ENCODE measurements at places on chromosomes 5 and 9.

- no peak for DNase-seq
Measured at GRCh38 chr5:143791848-143792731, 19.9 kb upstream of the HMHB1 start.

DNA sequence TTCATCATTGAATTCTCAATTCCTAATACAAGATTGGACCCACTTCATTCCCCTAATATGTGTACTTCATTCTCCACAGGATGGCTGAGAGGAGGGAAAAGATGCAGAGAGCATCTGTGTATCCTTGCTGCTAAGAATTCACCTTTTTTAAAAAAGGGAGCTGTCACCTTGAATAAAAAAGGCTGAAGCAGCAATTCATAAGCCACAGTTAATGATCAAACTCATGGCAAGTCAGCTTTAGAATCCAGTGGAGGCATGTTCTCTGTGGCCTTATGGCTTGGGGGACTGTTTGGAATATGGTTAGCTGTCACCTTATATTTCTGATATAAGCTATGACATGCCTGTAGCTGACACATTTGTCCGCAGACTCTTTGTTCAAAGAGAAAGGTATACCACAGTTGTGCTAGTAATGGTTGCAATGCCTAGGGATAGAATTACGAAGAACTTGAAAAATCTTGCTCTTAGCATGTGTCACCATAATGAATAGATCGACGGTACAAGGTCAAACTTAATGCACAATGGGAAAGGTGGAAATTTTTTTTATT lies 256.8 kb upstream of the TNC start:
- DNase-seq: no peak

- no peak for DNase-seq
Measured at GRCh38 chr9:138101444-138102234, 224.1 kb downstream of the CACNA1B start.

- DNase-seq: no peak
Measured at GRCh38 chr9:18359335-18359734, 114.6 kb upstream of the ADAMTSL1 start.

GRCh38 chr9:126647585-126648411 lies 34.1 kb downstream of the LMX1B start:
- DNase-seq: no peak

- DNase-seq: no peak
Measured at GRCh38 chr5:125398466-125398865, 652.0 kb upstream of the ZNF608 start.

- DNase-seq: peak; percentile 92
Measured at GRCh38 chr5:133274597-133274935, 222.8 kb downstream of the HSPA4 start.

DNA sequence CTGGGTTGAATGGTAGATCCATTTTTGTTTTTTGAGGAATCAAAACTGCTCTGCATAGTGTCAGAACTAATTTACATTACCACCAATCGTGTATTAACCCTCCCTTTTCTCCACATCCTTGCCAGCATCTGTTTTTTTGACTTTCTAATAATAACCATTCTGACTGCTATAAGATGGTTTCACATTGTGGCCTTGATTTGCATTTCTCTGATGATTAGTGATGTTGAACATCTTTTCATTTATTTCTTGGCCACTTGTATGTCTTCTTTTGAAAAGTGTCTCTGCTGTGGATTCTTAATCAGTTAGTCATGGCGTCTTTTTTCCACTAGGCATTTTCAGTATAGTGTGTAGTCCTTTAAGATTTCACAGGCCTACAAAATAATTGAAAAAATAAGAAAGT lies 2144.3 kb upstream of the C9orf72 start:
- no peak for DNase-seq

DNA sequence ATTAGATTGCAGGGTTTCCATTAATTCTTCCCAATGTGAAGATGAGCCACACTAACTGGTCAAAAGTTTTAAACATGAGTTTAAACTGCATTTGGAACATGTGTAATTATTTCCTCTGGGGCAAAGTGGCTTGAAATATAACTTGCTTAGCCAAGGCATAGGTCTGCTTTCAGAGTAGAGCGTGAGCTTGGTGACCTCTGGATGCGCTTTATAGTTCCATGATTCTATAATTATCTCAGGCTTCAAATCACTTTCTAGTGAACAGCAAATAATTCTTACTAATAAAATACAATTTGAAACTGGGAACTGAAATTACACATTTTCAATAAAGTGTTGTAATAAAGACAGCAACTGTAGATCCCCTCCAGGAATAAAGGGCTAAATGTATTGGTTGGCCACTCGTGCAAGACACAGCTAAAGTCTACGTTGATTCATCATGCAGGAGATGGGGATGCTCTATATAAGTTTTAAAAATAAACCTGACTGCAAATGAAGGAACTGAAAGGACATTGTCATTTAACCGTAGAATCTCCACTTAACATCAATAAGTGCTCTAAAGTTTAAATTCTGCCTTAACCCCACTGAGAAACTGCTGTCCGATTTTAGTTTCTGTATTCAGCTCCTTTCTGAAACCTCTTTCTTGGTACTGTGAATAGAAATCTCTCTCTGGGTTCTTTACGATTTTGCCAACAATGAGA lies 460.0 kb downstream of the PSAT1 start:
- DNase-seq: no peak

GRCh38 chr9:38091310-38092199 lies 22.5 kb upstream of the SHB start:
- peak; percentile 57 for DNase-seq

- DNase-seq: no peak
Measured at GRCh38 chr9:93141771-93142483, 7.9 kb upstream of the NINJ1 start.

GRCh38 chr9:109022873-109023272 lies 9.6 kb upstream of the CTNNAL1 start:
- DNase-seq: no peak

- DNase-seq: no peak
Measured at GRCh38 chr5:177314376-177315342, 3.0 kb upstream of the MXD3 start.

GRCh38 chr5:117776977-117777376 lies 1202.4 kb upstream of the SEMA6A start:
- no peak for DNase-seq

DNA sequence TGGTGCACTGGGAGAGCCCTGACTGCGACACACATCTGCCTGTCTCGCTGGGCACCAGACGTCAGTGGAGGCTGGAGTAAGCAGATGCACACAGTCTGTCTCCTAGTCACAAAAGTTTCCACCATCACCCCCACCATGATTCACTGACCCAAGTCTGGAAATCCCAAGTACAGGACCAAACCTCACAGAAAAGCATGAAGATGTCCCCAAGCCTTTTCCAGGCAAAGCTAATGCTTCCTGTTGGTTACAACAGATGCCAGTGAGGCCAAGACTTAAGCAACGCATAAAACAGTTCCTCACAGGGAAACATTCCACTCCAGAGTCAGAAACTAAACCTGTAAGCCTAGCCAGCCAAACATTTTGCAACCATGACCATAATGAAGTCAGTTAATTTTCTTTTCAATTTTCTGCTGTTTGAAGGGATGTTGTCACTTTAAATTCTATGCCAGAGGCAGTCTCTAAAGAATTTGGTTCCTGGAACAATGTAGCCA lies 259.3 kb upstream of the SLC30A5 start:
- no peak for DNase-seq

DNA sequence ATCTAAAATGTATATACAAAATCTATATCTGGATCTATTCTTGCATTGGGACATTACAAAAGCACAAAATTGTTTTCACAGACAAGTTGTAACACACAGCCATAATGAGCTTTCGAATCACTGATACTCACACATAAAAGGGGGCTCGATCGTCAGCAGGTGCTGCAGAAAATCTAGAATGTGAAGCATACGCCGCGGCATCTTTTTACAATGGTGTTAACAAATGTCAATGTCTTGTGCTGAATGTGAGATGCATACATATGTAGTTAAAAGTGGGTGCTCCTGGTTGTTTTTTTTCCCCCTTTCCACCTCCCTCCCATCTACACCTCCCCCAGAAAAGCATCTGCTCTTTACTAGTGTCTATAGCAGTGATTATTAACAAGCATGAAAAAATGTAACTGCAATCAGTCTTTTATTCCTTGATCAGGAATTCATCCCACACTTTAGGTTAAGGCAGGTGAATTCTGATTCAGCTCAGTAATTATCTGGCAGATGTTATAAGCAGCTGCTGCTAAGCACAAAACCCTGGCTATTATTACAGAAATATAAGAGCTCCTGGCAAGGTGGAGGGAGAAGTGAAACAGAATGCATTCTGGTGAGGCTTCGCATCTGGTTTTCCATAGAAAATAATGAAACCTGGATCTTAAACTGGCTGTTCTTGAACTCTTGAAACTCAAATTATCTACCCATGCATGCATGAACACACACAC lies 114.1 kb downstream of the MPDZ start:
- no peak for DNase-seq

- no peak for DNase-seq
Measured at GRCh38 chr5:41747708-41748107, 122.5 kb downstream of the OXCT1 start.

DNA sequence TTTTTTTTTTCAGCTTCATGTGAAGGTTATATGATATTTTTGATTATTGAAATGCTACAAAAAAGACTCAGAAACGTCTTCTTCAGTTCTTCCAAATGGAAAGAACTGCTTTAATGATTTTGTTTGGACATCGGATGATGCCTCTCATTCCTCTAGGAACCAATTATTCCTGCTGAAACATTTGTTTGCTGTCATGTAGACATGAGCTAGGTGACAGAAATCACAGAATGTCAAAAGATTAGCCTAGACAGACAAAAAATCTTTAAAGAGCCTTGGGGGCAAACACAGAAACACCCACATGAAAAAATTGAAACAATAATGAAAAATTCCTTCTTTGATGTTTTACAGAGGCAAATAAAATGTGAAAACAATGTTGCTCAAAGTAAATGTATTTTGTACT lies 244.2 kb upstream of the EDIL3 start:
- DNase-seq: no peak

- peak; percentile 10 for DNase-seq
Measured at GRCh38 chr5:95841914-95842812, 19.6 kb upstream of the GLRX start.

DNA sequence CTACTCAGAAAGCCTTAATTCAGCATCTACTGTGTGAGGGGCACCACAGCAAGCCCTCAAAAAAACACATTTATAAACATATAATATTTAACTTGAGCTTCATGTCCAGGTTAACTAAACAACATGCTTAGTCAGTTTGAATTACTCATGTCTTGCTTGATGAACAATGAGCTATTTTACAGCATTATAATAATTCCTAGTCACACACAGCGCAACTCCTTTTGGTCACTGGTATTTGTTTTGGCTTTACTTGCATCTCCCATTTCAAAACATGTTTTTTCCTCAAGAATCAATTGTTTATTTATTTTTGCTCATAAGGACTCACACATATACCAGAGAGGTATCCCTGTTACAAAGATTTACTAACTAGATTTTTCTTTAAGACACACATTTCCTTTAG lies 616.7 kb upstream of the DAB2 start:
- peak; percentile 59 for DNase-seq

GRCh38 chr9:32991897-32992594 lies 9.4 kb downstream of the APTX start:
- no peak for DNase-seq

DNA sequence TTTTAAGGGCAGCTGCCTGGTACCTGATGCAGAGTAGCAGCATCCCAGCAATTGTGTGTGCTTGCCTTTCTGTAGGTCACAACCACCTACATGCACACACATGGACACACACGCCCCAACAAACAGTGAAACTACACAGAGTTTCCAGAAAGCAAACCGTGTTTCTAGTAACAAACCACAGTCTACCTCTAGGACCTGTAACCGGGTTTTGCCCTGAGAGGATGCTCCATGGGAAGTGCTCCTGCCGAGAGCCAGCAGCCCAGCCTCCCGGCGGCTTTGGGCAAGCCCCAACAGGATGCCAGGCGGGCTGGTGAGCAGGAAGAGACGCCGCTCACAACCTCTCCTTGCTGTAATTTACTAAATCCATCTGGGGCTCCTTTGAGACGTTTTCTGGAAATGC lies 4.1 kb upstream of the TCF7 start:
- DNase-seq: no peak

- no peak for DNase-seq
Measured at GRCh38 chr5:164237486-164237885, 732.1 kb downstream of the MAT2B start.

DNA sequence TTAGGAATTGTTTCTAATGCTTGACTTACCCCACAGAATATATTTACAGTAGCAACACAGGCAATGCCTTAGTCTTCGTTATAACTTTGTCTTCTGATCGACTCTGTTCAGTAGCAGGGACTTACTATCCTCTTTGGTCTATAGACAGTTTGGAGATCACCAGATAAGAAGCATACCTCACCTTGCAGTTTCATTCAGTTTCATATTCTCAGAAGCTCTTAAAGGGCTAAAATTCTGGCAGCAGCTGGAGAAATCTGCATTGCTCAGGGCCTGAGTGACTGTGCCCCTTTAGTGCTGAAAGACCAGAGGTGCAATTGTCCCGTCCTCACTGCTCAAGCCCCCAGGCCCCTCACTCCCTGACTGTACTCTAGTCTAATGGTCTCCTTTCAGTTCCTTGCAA lies 26.0 kb downstream of the ZBTB43 start:
- DNase-seq: no peak

GRCh38 chr9:21037278-21037677 lies 5.8 kb upstream of the HACD4 start:
- no peak for DNase-seq

- DNase-seq: no peak
Measured at GRCh38 chr9:2486988-2487387, 134.6 kb upstream of the VLDLR start.

GRCh38 chr5:180785794-180786221 lies 16.8 kb downstream of the MGAT1 start:
- no peak for DNase-seq

DNA sequence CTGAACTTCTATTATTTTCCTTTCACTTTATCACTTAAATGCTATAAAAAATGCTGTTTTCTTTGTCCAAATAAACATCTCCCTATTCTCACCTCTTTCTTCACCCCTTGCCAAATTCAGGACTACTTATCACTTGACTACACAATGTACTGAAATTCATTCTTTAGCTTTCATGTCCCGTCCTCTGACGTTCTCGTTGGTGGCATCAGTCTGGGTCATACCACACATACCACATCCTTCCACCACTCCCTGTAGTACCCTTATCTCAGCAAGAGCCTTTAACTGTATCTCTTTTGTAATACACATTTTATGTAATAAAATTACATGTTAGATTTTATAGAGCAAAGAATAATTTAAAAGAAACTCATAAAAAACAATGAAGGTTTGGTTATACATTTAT lies 231.1 kb upstream of the PAPPA start:
- DNase-seq: no peak

- no peak for DNase-seq
Measured at GRCh38 chr9:16915126-16915831, 44.8 kb upstream of the BNC2 start.

DNA sequence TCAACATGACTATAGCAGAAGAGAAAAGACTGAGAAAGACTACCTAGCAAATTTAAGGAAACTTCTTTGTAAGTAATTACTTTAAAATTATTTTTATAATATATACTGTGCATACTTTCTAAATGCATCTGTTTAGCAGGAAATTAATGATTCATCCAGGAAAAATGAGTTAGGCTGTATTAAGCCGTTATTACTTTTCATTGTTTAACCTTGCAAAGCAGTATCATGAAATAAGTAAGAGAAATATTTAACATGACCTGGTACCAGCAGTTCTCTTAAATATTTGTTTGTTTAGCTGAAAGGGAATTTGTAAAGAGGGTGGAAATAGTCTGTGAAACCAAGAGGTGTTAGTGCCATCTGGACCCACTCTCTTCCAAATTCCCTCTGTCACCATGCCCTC lies 175.0 kb downstream of the GNAQ start:
- no peak for DNase-seq

- no peak for DNase-seq
Measured at GRCh38 chr9:76845254-76845653, 60.7 kb downstream of the PRUNE2 start.

- peak; percentile 59 for DNase-seq
Measured at GRCh38 chr9:935348-935965, 41.0 kb upstream of the DMRT3 start.

Measured in DMS53 (cell line).